H1 (cell line): ENCODE measurements at places on chromosomes 16 and 17. TPM values are rescaled to one million over a fixed set of nuclear protein-coding genes. Genes with fewer than 3 reads are reported as not detected.

Gene CDR2L
- polyA plus RNA-seq = 20.4 and 26.8 TPM in 2 replicates

Gene CD300H
- not detected in 2 replicates for polyA plus RNA-seq

Gene FKBP10
- 283 and 410 TPM in 2 replicates for polyA plus RNA-seq

Gene CDRT15
- not detected in 2 replicates for polyA plus RNA-seq

Gene NEURL4
- polyA plus RNA-seq = 29.6 and 39.9 TPM in 2 replicates
